ENCODE measurements at places on chromosomes 1 and 21.

DNA sequence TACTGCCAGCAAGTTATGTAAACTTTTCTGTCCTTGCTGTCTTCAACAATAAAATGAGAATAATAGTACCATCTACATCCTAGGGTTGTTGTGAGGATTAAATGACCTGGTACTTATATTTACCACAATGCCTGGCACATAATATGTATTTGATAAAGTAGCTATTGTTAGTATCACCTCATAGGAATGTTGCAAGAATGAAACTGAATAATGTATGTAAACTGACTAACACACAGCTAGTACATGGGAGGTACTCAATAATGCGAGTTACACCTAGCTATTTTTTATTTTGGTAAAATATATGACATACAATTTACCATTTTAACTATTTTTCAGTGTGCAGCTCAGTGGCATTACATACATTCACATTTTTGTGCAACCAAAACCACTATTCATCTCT lies 169.0 kb upstream of the C8B start:
- DNase-seq = no peak

DNA sequence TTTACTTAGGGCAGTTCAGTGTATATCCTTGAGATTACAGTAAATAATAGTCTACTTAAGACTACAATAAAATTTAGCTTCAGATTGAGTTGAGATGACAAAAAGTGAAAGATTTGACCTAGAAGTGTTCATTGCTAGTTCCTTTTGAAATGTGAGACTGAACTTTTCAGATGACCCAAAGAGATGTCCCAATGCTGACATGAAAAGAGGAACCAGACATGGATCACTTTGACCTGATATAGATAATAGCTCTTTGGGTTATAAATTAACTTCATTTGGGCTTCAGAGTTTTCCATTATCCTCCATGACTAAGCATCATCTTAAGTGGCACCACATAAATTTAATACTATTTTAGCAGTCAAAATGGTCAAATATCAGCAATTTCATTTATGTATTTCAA lies 25.7 kb upstream of the OR10J5 start:
- no peak for DNase-seq

DNA sequence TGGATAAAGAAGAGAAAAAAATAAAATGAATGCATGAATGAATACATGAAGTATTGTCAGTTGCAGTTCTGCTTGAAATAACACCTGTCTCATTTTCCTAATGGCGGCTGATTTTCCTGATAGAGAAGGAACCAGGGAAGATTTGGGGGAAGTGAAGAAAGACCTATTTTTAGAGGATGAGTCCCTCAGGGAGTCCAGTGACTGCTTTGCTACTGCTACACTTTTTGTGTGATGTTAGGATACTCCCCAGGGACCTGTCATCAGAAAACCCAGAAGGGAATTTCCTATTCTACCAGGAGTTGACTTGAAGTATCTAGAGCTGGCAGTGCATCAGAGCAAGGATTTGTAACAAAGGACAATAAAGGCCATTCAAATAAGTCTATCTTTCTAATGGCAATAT lies 114.8 kb downstream of the MAB21L3 start:
- no peak for DNase-seq

DNA sequence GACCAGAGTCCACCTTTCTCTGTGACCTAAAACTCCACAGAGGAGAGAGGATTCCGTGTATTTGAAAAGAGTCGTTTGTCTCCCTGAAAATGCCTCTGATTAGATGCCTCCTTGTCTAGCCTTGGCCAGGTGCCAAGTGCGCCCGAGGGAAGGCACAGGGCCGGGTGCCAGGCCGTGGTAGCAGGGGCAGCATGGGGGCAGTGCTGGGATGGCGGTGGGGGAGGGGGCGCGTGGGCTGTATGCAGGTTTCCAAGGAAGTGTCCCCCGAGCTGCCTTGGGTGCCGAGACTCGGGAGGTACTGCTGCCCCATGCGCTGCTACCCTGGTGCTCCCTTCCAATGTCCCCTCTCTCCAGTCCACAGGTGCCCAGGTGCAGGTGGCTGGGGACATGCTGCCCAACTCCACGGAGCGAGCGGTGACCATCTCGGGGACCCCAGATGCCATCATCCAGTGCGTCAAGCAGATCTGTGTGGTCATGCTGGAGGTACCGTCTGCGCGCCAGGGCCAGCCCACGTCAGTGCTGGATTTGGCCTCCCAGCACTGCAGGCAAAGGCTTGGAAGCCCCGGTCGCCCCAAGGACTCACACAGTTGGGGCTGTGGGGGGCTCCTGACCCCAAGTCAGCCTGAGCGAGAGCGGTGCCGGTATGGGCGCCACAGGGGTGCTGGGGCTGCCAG lies 70.9 kb upstream of the COL6A1 start:
- no peak for DNase-seq

All from H54 (cell line).